Regular cardiac myocyte (primary cell): ENCODE measurements at places on chromosomes 12 and 14. TPM values are rescaled to one million over a fixed set of nuclear protein-coding genes. Genes with fewer than 3 reads are reported as not detected.

The TRHDE gene
- total RNA-seq, result 0.38 and 1.7 TPM in 2 replicates

The HSPB8 gene
- 34.1 and 35.1 TPM in 2 replicates for total RNA-seq

The KLHL33 gene
- total RNA-seq, result under 0.01 and 0.28 TPM in 2 replicates

The LAG3 gene
- not detected in 2 replicates for total RNA-seq

The ITGB7 gene
- total RNA-seq, result 0.19 and 0.56 TPM in 2 replicates

The FITM1 gene
- total RNA-seq, result not detected in 2 replicates

The LRIG3 gene
- 14.6 and 18.3 TPM in 2 replicates for total RNA-seq

The TAS2R7 gene
- under 0.01 TPM in 1 of 2 replicates, not detected in the other for total RNA-seq

The KRT74 gene
- not detected in 2 replicates for total RNA-seq

The TOX4 gene
- total RNA-seq, result 18.9 and 32.6 TPM in 2 replicates

The KLRF1 gene
- not detected in 2 replicates for total RNA-seq

The FAM186B gene
- total RNA-seq, result 0.19 and 0.28 TPM in 2 replicates

The SPIC gene
- not detected in 2 replicates for total RNA-seq

The SLC6A13 gene
- 0.19 and 0.28 TPM in 2 replicates for total RNA-seq

The SLC2A3 gene
- total RNA-seq, result 114 and 256 TPM in 2 replicates

The CD163L1 gene
- total RNA-seq, result 3.1 and 3.3 TPM in 2 replicates
